ENCODE measurements at places on chromosomes 1 and 21.
A peak's percentile ranks its signal among the peaks of the same experiment; 100 is the strongest.

DNA sequence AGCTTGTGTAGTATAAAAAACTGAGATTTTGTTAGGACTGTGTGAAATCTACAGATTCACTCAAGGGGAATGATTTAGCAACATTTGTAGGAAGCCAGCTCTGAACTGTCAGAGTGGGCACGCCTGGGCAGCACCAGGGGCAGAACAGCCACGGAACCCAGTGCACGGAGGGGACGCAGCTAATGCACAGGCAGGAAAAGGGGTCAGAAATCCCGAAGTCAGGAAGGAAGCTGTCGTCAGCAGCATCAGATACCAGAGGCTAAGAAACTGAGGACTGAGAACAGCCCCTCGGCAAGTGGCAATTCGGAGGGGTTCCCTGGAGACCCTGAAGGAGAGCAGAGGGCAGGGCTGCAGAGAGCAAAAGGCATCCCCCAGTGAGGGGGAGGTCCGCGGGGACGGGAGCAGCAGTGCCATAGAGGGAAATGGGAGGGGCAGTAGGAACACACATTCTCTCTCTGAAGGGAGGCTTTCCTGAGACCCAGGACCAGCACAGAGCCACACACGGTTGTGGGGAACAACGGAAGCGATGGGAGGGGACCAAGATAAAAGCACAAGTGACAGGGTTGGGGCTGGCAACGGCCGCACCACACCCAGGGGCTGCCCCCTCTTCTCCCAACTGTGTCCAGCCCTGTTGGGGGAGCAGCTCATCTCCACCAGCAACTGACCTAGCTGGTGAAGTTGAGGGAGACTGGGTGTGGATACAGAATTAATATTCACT, 12.7 kb downstream of the UBE2J2 start:
- no peak for DNase-seq

- DNase-seq: no peak
Observed at GRCh38 chr1:28862571-28863403, 50.8 kb downstream of the OPRD1 start.

DNA sequence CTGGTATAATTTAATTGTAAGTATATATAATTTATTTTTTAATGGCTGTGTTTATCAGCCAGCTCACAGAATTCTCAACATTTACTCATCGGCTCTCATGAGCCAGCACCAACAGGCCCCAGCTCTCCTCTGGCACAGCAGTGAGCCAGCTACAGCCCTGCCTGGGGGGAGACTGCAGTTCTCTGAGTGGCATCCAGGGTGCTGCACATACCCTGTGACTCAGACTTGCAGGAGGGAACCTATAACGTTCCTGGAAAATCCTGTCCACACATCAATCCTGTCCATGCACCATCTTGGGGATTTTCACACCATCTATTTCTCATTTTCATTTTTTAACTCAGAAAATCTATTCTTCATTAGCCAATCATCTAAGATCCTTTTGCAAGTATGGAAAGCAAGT, 36.5 kb downstream of the FHAD1 start:
- peak; percentile 69 for DNase-seq

DNA sequence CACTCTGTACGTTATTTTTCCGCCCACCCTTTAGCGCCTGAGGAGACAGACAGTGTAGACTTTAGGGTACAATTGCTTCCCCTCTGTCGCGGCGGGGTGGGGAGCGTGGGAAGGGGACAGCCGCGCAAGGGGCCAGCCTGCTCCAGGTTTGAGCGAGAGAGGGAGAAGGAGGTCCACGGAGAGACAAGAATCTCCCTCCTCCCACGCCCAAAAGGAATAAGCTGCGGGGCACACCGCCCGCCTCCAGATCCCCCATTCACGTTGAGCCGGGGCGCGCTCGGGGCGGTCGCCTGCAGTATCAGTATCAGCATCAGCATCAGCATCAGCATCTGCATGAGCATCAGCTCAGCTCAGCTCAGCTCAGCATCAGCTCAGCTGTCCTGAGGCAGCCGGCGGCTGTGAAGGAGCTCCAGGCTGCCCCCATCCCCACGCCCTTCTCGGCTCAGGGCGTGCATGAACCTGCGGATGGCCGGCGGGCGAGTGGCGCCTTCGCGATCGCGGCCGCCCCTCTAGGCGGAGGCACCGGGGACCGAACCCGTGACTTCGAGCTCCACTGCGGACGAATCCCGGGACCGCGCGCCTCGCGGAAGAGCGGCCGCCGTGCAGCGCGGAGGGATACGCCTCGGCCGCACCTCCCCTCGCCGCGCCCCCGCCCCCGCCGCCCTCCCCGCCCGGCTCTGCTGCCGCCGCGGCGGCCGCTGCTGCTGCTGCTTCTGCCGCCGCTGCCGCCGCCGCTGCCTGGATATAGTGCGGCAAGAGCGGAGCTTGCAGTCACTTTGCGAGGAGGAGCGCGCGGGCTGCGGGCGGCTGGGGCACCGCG, at the start of gene NCAM2:
Gene NCAM2, plus strand, starts transcription at position 774 of the 820 bp plus-strand sequence.
- peak; percentile 85 for DNase-seq

- no peak for DNase-seq
Observed at GRCh38 chr1:219405531-219406331, 207.2 kb downstream of the ZC3H11B start.

DNA sequence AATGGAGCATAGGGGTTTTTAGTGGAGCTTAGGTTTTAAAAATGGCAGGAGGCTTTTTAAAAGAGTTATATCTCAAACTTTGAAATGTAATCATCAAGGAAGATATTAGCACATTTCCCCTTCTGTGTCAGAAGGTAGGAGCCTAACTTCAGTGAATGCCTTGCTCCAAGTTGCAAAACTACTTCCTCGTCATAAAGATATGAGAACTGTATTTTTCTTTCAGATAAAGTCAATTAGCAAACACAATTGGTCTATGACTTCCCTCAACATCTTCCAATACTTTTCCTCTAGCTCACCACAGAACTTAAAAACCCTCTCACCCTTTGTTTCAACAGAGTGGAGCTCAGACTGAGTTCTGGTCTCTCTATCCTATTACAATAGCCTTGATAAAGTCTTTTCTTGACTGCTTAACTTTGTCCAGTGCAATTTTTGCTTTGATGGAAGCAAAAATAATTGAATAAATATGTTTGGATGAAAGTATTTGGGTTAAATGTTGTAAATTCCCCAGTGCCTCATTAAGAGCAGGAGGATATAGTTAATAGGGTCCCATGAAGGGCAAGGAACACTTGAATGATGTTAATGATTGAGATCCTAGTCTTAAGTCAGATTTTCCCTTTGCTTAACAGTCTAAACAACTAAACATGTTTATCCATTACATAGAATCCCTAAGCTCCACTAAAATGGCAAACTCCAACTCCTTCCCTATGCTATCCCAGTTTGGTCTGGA, 58.9 kb downstream of the TNFSF18 start:
- no peak for DNase-seq

- peak; percentile 88 for DNase-seq
Observed at GRCh38 chr1:17875171-17875881, 120.2 kb downstream of the ACTL8 start.

DNA sequence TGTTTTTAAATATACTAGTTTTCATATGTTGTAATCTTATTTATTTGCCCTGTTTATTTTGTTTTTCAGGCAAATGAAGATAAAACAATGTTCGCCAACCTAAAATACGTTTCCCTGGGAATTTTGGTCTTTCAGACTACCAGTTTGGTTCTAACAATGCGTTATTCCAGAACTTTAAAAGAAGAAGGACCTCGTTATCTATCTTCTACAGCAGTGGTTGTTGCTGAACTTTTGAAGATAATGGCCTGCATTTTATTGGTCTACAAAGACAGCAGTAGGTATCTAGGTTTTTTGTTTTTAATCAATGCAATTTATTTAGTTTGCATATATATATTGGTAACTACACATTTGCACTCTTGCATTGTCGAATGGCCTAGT, 23.7 kb downstream of the SLC35A3 start:
- no peak for DNase-seq

GRCh38 chr1:115165776-115166175, 76.5 kb upstream of the TSPAN2 start:
- DNase-seq: no peak

DNA sequence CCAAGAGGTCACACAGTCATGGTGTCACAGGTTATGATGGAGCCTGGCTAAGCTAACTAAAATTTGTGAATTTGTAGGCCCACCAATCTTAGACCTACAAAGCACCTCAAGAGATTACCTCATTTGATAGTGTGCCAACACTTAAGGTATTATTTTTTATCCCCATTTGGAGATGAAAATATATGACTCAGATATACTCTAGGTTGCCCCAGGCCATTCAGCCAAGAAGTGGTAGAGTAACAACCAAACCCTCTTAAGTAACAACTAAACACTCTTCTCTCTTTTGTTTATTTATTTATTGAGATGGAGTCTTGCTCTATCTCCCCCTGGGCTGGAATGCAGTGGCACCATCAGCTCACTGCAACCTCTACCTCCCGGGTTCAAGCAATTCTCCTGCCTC, 14.3 kb downstream of the NPL start:
- peak; percentile 30 for DNase-seq

DNA sequence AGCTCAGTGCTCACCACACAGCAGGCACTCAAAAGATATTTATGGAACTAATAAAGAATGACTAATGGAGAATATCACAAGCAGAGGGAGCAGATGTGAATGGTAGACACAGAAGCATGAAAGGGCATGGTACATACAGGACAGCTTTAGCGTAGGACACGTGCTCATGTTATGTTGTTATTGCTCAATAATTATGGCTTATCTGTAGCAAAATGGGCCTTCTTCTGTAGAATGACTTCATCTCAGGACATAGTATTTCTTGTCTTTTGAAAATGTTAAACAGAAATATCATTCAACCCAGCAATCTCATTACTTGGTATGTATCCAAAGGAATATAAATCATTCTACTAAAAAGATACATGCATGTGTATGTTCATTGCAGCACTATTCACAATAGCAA, 58.9 kb upstream of the EXO1 start:
- no peak for DNase-seq

- DNase-seq: no peak
Observed at GRCh38 chr1:59364037-59364436, 67.1 kb downstream of the FGGY start.

DNA sequence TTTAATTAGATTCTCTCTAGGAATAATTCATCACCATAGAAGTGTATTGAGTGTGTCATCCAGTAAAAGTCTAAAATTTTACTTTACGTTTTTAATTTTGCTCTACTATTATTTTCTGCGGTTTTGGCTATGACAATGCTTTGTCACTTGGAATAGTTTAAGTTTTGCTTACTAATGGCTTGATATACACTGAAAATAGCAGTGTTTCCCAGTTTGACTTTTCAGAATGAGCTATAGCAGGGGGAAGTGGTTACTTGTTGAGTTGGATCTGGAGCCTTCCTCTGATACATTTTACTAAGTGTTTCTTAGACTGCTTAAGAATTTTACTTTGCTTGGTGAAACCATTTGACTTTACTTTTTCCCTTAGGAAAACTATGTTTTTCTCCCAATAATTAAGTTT, 5.0 kb downstream of the DNAJC16 start:
- DNase-seq: no peak

GRCh38 chr1:199667089-199667488, 360.4 kb upstream of the NR5A2 start:
- DNase-seq: no peak
